ENCODE measurements at places on chromosomes 2 and 18.

DNA sequence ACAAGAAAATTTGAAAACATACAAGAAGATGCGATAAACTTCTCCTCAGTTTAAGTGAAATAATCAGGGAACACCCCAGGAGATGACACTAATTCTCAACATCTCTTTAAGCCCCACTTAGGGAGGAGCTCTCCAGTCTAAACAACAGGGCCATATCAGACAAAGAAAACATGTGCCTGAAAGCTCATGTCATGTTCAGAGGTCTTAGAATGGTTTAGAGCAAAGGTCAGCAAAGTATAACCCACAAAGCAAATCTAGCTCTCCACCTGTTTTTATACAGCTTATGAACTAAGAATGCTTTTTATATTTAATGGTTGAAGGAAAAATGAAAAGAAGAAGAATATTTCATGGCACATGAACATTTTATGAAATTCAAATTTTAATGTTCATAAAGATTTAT is 155.6 kb upstream of the NOL4 start:
- DNase-seq, result no peak

GRCh38 chr2:230687498-230687897 is 25.1 kb upstream of the CAB39 start:
- no peak for DNase-seq

- no peak for DNase-seq
Observed at GRCh38 chr2:239277401-239278085, 123.3 kb downstream of the HDAC4 start.

GRCh38 chr2:238920601-238921001 is 72.7 kb downstream of the TWIST2 start:
- DNase-seq, result no peak

DNA sequence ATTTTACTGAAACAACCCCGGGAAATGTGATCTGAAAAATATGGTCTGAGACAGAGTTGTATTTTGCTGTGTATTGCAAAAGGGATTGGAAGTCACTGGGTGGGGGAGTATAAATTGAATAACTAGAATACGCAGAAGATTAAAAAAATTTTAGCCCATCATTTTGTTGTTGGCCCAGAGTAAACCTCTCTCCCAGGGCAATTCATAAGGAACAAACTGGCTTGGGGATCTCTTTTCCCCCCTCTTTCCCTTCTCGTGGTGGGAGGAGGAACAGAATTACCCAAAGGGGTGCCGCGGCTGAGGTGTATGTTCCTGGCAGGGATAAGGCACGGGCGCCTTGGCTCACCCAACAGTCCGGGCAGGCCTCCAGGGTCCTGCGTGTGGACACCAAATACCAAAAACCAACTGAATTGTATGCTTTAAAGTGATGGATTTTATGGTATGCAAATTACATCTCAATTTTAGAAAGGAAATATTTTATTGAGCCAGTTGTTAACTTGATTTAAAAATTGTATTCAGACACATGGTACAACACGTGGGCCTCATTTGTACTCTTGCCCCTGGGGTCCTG is 121.2 kb upstream of the SPRED2 start:
- DNase-seq, result no peak

DNA sequence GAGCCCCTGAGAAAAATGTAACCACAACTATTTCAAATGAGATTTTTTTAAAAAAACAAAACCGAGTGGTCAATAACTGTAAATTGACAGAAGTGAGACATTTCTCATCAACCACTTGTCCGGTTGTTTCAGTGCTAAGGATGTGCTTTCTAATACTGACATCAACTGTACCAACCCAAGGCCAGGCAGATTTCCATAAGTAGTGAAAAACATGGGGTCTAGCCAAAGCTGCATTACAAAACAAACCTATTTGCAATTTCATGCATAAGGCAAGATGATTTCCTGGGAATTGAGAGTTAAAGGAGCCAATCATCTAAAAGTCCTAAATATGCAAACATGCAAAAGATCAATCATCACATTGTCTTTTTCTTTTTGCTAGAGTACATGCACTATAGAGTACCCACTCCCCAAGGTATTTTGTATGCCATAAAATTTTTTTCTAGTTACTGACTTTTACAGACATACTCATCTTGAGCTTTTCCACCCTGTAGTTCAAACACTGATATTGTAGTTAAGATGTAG is 22.6 kb downstream of the HNRNPLL start:
- no peak for DNase-seq

DNA sequence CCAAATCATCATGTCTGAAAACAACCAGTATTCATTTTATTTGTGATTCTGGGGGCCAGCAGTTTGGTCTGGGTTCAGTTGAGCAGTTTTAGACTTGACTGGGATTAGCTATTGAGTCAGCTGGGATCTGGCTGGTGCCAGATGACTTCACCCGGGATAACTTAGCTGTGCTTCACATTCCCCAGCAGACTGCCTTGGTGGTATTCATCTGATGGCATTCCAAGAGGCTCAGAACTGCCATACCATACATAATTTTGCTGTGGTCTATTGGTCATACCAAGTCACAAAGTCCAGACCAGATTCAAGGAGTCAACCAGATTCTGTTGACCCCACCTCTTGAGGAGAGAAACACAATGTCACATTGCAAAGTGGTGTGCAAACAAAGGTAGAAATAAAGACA is 7.8 kb upstream of the FSHR start:
- no peak for DNase-seq

- no peak for DNase-seq
Observed at GRCh38 chr2:238143239-238143951, 4.9 kb downstream of the KLHL30 start.

DNA sequence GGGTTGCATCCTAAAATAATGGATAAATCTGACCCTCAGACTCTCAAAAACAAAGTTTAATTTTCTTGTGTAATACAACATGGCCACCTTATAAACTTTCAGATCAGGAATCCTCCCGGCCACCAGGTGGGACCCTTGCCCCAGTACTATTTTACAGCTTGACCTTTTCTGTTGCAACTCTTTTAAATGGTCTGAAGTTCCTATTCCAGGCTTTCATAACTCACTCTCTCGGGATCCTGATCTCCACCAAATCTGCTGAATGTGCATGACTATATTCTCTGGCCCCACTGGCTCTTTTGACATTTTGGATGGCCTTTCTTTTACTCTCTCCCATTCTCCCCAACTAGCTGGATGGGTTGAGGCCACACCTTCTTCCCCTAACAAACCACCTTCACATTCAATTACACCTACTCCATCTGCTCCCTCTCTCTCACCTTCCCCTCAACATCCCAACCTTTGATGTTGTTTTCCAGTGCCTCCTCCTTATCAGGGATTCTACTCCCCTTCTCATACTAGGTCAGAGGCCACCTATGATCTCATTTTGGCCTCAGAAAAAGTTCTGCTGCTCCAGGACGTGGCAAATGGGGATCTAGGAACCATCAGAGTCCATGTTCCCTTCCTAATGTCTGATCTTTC is 70.8 kb downstream of the SESTD1 start:
- no peak for DNase-seq

GRCh38 chr2:225030203-225030602 is 12.1 kb downstream of the DOCK10 start:
- DNase-seq, result no peak

GRCh38 chr2:57450170-57450569 is 596.4 kb upstream of the VRK2 start:
- no peak for DNase-seq

GRCh38 chr2:145020694-145021093 is 500.8 kb upstream of the ZEB2 start:
- no peak for DNase-seq

DNA sequence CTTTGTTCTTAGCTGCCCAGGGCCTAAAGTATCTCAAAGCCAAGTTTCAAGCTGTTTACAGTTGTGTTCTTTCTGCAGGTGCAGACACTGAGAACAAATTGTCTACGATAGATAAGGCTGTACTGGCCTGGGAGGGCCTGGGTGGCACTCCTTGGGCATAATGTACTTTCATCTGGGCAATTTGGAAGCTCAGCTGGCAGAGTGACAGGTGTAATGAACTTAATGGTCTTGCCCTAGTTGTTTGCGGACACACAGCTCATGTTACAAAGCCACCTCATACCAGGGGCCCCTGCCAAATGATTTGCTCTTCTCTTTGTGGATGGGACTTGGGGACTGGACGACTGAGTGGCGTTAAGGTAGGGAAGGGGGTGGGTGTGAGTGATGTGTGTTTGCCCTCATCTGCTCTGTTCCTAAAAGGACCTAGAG is 4.3 kb downstream of the LDLRAD4 start:
- DNase-seq, result peak; percentile 26

DNA sequence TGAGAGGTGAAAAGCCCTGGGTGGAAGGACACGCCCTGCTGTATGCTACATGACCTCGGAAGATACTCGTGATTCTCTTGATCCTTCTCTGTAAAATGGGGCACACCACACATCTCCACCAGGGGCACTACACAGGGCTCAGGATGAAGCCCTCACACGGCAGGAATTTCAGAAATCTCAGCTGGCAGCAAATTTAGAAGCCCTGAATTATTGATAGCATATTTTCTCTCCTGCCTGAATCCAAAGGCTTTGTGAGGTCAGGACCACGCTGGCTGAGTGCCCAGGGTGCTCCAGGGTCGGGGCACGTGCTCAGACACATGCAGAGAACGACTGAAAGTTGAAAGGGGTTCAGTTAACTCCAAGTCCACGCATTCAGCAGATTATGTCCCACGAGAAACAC is 42.1 kb upstream of the GALR1 start:
- peak; percentile 31 for DNase-seq

DNA sequence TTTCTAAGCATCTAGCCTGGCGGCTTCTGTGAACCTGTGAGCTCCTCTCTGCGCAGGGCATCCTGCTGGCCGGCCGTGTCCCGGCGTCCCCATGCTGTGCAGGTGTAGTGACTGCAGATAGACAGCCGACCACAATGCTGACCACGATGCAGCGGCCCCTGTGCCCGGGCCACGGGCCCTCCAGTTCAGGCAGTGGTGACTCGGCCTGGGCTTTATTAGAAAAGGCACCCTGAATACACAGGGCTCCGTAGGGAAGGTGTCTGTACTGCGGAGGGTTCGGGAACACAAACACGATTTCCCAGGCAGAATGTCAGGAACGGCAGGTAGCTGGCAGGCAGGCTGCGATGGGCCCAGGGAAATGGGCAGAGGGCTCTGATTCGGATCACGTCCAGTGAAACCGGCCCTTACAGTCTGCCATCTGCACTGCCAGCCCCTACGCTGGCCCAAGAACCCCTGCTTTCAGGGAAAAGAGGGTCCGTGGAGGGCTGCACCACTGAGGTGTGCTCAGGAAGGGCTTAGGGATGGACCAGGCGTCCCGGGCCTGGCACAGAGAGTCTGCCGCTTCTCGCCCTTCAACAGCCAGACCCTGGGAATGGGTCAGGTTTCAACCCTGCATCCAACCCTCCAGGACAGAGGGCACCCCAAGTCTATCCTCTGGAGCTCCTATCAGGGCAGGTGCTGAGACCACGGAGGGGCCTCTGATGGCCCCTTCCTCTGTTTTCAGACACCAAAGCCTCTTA is 196.5 kb downstream of the HDAC4 start:
- DNase-seq, result no peak

GRCh38 chr2:170968205-170969003 is 39.4 kb downstream of the GORASP2 start:
- no peak for DNase-seq

GRCh38 chr18:5296706-5297320 is 1.3 kb upstream of the ZBTB14 start:
- no peak for DNase-seq

DNA sequence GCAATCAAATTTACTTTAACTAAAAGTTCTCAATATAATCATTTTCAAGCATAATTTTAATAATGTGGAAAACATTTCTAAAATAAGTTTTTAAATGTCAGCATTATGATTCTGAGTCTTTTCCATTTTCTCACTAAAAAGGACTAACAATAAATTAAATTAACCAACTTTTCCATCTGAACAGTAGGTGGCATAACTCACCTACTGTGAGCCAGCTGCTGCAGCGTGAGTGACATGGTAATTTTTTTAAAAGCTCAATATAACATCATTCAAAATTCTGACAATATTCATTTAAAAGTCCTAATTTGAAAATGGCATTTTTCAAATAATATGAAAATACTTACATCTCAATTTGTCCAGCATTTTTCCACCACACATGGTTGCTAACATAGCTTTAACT is 66.5 kb downstream of the DTNB start:
- DNase-seq, result no peak

- DNase-seq, result peak; percentile 87
Observed at GRCh38 chr2:10810202-10811161, 2.1 kb downstream of the PDIA6 start.

- DNase-seq, result no peak
Observed at GRCh38 chr2:235936493-235936892, 231.7 kb downstream of the GBX2 start.

GRCh38 chr2:207711750-207712530 is 500 bp downstream of the CCNYL1 start:
- no peak for DNase-seq

- no peak for DNase-seq
Observed at GRCh38 chr2:211376410-211376809, 820.0 kb downstream of the CPS1 start.

DNA sequence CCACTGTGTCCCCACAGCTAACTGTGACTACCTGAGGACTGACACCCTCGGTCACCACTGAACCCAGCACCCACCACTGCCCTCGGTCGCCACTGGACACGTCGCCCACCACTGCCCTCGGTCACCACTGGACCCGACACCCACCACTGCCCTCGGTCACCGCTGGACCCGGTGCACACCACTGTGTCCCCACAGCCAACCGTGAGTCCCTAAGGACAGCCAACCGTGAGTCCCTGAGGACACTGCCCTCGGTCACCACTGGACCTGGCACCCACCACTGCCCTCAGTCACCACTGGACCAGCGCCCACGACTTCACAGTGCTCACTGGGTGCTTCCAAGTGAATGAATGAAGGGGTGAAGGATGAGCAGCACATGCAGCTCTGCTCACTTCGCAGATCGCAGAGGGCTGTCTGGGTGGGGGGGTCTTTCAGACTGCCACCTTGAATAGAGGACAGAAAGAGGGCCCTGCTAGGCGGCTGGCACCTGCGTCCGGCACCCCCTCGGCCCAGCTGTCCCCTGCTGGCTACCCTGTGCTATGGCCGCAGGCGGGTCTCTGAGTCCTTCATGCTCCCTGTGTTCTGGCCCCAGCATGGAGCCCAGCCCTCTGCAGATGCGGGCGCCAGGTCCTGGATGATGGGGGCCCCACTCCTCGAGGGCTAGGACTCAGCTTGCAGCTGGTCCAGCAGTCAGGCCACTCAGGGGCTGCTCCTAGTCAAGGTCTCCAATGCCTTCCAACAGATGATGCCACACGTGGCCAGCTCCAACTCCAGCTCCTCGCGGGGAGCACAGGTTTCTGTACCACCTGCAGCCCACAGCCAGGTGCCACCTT is 51.4 kb upstream of the GPC1 start:
- no peak for DNase-seq

GRCh38 chr2:207515671-207516070 is 14.1 kb upstream of the CREB1 start:
- DNase-seq, result no peak

Data from NCI-H524 treated with DMSO at 0.1 percent for 48 hours (cell line).